ENCODE measurements at places on chromosomes 1 and 21. TPM values are rescaled to one million over a fixed set of nuclear protein-coding genes. Genes with fewer than 3 reads are reported as not detected.
A peak's percentile ranks its signal among the peaks of the same experiment; 100 is the strongest.

- DNase-seq = no peak
Observed at GRCh38 chr21:45699251-45699942, 55.9 kb downstream of the PCBP3 start.

MIXL1 gene
- 0.38 TPM for total RNA-seq

DNA sequence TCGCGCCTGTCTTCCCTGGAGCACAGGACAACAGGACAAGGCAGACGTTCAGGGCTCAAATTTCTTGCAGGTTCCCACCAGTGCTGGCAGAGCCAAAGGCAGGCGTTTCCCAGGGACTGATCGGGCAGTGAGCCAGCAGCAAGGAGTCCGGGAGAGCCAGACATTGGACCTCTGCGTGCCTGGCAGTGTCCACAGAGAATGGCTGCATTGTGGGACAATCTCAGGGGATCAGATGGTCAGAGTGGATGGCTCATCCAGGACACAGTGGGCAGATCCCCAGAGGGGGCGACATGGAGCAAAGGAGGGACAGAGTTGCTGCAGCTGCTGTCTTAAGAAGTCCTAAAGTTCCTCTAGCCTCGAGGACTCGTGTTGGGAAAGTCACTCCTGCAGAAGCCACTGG, 4.6 kb downstream of the TMEM63A start:
- DNase-seq = peak; percentile 80

- DNase-seq = no peak
Observed at GRCh38 chr1:87398641-87399040, 70.0 kb downstream of the LMO4 start.

- DNase-seq = no peak
Observed at GRCh38 chr1:175802407-175803123, 59.2 kb upstream of the TNR start.

- no peak for DNase-seq
Observed at GRCh38 chr21:45944601-45945000, 37.0 kb upstream of the COL6A1 start.

Measured in mucosa of descending colon (tissue), 3 donors.